A673 (cell line): ENCODE measurements at places on chromosomes 1 and 21.

DNA sequence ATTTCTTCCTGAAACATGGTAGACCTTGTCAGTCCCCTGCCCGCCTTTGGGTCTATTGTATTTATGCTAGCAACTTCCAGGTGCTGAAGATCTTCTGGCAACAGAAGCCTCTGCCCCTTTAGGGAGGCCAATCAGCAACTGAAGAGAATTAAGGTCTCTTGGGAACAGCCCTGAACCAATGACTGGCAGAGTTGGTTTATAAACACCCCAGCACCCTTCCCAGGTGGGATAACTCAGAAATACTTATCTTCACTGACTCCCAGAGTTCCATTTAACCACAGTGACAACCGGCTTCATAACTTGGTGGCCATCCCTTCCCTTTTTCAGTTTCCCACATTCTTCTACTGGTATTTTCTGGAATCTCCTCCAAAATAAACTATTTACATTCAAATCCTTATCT, 27.2 kb upstream of the TMCO1 start:
- H3K36me3 ChIP-seq = no peaks in the 10 kb centered on the region
- no peak overlapping the region for H3K4me3 ChIP-seq
- no peaks in the 10 kb centered on the region for H3K4me1 ChIP-seq
- H3K27me3 ChIP-seq = peaks cover 4% of the 10 kb centered on the region
- DNase-seq = no peak

- H3K4me3 ChIP-seq = no peak overlapping the region
- no peak for DNase-seq
- no peaks in the 10 kb centered on the region for H3K27me3 ChIP-seq
- H3K4me1 ChIP-seq = no peaks in the 10 kb centered on the region
- no peaks in the 10 kb centered on the region for H3K36me3 ChIP-seq
Measured at GRCh38 chr1:99304725-99305282, 40.5 kb downstream of the PLPPR4 start.

GRCh38 chr1:950881-951280, 8.2 kb downstream of the NOC2L start:
- H3K27ac ChIP-seq = no peak overlapping the region
- peaks cover 77% of the 10 kb centered on the region for H3K36me3 ChIP-seq
- no peak for DNase-seq
- no peaks in the 10 kb centered on the region for H3K4me1 ChIP-seq
- H3K4me3 ChIP-seq = no peak overlapping the region

- no peaks in the 10 kb centered on the region for H3K27me3 ChIP-seq
- no peaks in the 10 kb centered on the region for H3K36me3 ChIP-seq
- peak; percentile 4 for DNase-seq
- H3K4me3 ChIP-seq = no peak overlapping the region
Measured at GRCh38 chr1:70552662-70553566, 141.8 kb downstream of the CTH start.

DNA sequence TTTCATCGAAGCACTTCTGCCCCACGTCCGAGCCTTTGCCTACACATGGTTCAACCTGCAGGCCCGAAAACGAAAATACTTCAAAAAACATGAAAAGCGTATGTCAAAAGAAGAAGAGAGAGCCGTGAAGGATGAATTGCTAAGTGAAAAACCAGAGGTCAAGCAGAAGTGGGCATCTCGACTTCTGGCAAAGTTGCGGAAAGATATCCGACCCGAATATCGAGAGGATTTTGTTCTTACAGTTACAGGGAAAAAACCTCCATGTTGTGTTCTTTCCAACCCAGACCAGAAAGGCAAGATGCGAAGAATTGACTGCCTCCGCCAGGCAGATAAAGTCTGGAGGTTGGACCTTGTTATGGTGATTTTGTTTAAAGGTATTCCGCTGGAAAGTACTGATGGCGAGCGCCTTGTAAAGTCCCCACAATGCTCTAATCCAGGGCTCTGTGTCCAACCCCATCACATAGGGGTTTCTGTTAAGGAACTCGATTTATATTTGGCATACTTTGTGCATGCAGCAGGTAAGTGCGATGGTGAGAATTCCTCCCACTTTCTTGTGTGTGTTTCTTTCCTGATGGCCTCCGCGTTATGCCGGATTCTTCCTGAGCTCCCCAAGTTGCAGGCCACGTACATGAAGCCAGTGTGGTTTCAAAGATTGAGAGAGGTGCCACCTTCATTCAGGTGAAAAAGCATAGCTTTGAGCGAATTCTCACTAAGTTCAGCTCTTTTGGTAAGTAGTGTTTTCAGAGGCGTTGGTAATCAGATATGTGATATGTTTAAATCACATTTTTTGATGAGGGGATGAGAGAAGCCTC, 6.0 kb downstream of the NFIA start:
- H3K4me3 ChIP-seq = no peak overlapping the region
- DNase-seq = no peak
- H3K36me3 ChIP-seq = peaks cover 22% of the 10 kb centered on the region
- H3K27ac ChIP-seq = no peak overlapping the region
- peaks cover 55% of the 10 kb centered on the region for H3K4me1 ChIP-seq

DNA sequence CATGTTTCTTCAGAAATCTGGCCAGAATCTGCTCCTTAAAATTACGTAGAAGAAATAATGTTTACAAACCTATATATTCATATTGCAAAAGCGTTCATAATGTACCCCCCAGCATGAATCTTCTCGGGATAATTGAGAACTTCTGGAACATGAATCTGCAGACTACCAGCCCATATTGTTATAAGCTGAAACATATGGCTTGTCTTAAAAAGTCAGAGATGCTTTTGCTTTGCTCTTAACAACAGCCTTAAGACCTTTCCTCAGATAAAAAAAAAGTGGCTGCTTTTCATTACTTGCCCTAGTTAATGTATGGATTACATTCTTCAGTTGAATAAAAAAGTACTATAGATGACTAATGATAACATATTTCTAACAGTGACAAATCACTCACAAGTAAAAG, 15.0 kb upstream of the ZZZ3 start:
- no peak for DNase-seq
- no peaks in the 10 kb centered on the region for H3K27me3 ChIP-seq
- H3K4me1 ChIP-seq = no peaks in the 10 kb centered on the region

GRCh38 chr1:7430691-7431090, 340.4 kb upstream of the VAMP3 start:
- H3K27ac ChIP-seq = no peak overlapping the region
- H3K4me1 ChIP-seq = no peaks in the 10 kb centered on the region
- H3K27me3 ChIP-seq = no peaks in the 10 kb centered on the region
- DNase-seq = no peak
- H3K4me3 ChIP-seq = no peak overlapping the region
- no peaks in the 10 kb centered on the region for H3K36me3 ChIP-seq

- H3K27me3 ChIP-seq = no peaks in the 10 kb centered on the region
- no peaks in the 10 kb centered on the region for H3K4me1 ChIP-seq
- H3K36me3 ChIP-seq = no peaks in the 10 kb centered on the region
- DNase-seq = no peak
- no peak overlapping the region for H3K27ac ChIP-seq
- H3K4me3 ChIP-seq = no peak overlapping the region
Measured at GRCh38 chr1:55007625-55008024, 8.9 kb downstream of the BSND start.

DNA sequence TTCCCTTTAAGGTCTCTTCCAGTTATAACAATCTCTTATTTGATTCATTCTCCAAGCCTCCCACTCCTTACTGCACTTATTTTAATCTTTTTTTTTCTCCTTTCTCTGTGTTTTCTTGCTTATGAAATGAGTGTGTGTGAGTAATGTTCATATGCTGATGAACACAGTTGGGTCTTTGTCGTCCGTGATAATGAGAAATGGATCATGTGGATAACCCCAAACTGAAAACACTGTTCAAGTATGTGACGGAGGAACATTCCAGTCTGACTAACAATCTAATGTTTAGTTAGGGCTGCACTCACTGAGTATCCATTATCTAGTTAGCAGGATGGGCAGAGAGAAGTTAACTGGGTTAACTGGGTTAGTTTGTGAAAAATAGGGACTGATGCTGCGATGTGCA, 253.1 kb upstream of the DUSP10 start:
- no peak overlapping the region for H3K27ac ChIP-seq
- no peak for DNase-seq

DNA sequence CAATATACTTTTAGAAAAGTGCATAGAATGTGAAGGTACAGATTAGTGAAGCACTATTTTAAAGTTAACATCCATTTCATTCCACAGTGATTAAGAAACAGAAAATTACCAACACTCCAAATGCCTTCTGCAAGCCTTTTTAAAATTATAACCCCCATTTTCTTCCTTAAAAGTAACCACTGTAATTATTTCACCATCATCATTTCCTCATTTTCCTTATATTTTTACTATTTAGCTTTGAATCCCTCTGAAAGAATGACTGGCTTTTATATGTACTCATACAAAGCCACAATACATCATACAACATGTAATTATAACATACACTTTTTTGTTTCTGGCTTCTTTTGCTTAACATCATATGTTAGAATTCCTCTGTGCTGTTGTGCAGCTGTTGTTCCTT, 6.5 kb upstream of the NEGR1 start:
- no peaks in the 10 kb centered on the region for H3K27me3 ChIP-seq
- H3K4me3 ChIP-seq = no peak overlapping the region
- DNase-seq = no peak
- no peak overlapping the region for H3K27ac ChIP-seq
- H3K4me1 ChIP-seq = peaks cover 12% of the 10 kb centered on the region

DNA sequence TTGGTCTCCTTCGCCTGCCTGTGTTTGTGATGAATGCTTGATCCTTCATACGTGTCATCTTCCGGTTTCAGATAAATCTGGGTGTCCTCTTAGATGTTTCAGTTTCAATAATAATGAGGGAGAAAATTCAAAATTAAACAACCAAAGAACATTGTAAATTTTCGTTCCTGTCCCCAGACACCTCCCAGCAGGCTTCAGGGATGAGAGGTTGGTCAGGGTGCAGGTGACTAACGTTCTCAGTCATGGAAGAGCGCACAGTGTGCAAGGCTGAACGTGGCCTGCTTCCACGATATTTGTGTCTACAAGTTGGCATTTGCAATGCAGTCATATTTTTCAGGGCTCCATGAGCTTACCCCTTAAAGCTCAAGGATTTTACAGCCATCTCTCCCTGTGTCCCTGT, 147.1 kb upstream of the ARHGEF16 start:
- H3K27ac ChIP-seq = no peak overlapping the region
- no peaks in the 10 kb centered on the region for H3K27me3 ChIP-seq
- no peaks in the 10 kb centered on the region for H3K36me3 ChIP-seq
- DNase-seq = no peak

GRCh38 chr1:42933610-42934491, 24.8 kb downstream of the SLC2A1 start:
- H3K36me3 ChIP-seq = peaks cover 10% of the 10 kb centered on the region
- no peak overlapping the region for H3K27ac ChIP-seq
- H3K27me3 ChIP-seq = no peaks in the 10 kb centered on the region
- no peaks in the 10 kb centered on the region for H3K4me1 ChIP-seq

- no peak overlapping the region for H3K4me3 ChIP-seq
- H3K27me3 ChIP-seq = no peaks in the 10 kb centered on the region
- no peak for DNase-seq
- H3K36me3 ChIP-seq = no peaks in the 10 kb centered on the region
- H3K27ac ChIP-seq = no peak overlapping the region
- H3K4me1 ChIP-seq = no peaks in the 10 kb centered on the region
Measured at GRCh38 chr21:26652854-26653253, 79.8 kb upstream of the CYYR1 start.

GRCh38 chr1:92536211-92536979, 49.7 kb upstream of the GFI1 start:
- no peak overlapping the region for H3K27ac ChIP-seq
- H3K36me3 ChIP-seq = no peaks in the 10 kb centered on the region
- H3K4me3 ChIP-seq = no peak overlapping the region
- DNase-seq = no peak
- no peaks in the 10 kb centered on the region for H3K27me3 ChIP-seq
- H3K4me1 ChIP-seq = peaks cover 7% of the 10 kb centered on the region

GRCh38 chr1:230599926-230600656, 42.2 kb upstream of the COG2 start:
- H3K4me3 ChIP-seq = no peak overlapping the region
- H3K36me3 ChIP-seq = no peaks in the 10 kb centered on the region
- peaks cover 20% of the 10 kb centered on the region for H3K27me3 ChIP-seq
- H3K27ac ChIP-seq = no peak overlapping the region

DNA sequence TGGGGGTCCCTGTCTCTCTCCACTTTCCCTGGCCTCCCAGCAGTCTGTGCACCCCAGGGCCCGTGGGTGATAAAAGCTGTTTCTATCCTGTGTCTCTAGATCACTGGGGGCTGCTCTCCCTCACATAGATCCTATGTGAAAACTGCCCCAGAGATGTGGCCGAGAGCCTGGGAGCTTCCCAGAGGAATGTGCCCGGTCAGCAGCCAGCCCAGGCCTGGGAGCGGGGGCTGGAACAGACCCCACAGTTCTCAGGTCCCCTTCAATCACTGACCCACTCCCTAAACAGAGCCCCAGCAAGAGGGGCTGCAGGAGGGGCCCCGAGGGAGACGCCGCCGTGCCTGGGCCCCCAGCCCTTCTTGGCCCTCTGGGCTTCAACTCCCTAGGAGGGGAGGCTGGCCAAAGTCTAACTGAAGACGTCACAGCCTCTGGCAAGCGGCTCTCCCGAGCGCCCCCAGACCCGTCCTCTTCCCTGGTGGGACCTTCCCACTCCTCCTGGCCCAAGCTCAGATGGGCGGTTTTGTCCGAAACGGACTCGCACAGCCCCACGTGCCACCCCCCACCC, 403 bp downstream of the MXRA8 start:
- H3K27ac ChIP-seq = no peak overlapping the region
- H3K27me3 ChIP-seq = peaks cover 5% of the 10 kb centered on the region
- no peak overlapping the region for H3K4me3 ChIP-seq
- no peaks in the 10 kb centered on the region for H3K36me3 ChIP-seq
- H3K4me1 ChIP-seq = no peaks in the 10 kb centered on the region
- no peak for DNase-seq

- DNase-seq = peak; percentile 3
- H3K27me3 ChIP-seq = peaks cover 4% of the 10 kb centered on the region
- H3K4me1 ChIP-seq = no peaks in the 10 kb centered on the region
- H3K4me3 ChIP-seq = no peak overlapping the region
- H3K27ac ChIP-seq = no peak overlapping the region
Measured at GRCh38 chr1:217911908-217912307, 280.8 kb downstream of the SPATA17 start.

DNA sequence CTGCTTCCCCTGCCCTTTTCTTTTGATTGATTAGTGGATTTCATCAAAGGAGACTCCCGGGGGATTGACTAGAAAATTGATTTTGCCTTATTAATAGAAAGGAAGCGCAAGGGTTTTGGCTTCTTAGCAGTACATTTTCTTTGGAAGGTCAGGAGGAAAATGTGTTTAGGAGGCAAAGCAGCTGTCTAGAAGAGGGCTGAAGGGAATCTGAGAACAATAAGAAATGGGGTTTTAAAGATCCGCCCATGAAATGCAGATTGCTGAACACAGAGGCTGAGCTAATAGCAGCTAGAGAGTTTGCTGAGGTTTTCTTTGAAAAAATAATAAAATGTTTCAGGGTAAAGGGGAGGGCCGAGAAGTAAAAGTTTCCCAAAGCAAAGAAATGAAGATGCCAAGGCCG, 4.9 kb downstream of the SERTAD4 start:
- H3K4me1 ChIP-seq = peaks cover 55% of the 10 kb centered on the region
- peaks cover 9% of the 10 kb centered on the region for H3K27me3 ChIP-seq

- peak; percentile 64 for DNase-seq
- peaks cover 19% of the 10 kb centered on the region for H3K4me1 ChIP-seq
- H3K4me3 ChIP-seq = no peak overlapping the region
- H3K27me3 ChIP-seq = no peaks in the 10 kb centered on the region
Measured at GRCh38 chr1:52139817-52140540, 1.9 kb upstream of the ZFYVE9 start.
